ENCODE measurements at places on chromosomes 2 and 18.

GRCh38 chr2:201983174-201983573 is 50.5 kb upstream of the FZD7 start:
- DNase-seq: no peak

DNA sequence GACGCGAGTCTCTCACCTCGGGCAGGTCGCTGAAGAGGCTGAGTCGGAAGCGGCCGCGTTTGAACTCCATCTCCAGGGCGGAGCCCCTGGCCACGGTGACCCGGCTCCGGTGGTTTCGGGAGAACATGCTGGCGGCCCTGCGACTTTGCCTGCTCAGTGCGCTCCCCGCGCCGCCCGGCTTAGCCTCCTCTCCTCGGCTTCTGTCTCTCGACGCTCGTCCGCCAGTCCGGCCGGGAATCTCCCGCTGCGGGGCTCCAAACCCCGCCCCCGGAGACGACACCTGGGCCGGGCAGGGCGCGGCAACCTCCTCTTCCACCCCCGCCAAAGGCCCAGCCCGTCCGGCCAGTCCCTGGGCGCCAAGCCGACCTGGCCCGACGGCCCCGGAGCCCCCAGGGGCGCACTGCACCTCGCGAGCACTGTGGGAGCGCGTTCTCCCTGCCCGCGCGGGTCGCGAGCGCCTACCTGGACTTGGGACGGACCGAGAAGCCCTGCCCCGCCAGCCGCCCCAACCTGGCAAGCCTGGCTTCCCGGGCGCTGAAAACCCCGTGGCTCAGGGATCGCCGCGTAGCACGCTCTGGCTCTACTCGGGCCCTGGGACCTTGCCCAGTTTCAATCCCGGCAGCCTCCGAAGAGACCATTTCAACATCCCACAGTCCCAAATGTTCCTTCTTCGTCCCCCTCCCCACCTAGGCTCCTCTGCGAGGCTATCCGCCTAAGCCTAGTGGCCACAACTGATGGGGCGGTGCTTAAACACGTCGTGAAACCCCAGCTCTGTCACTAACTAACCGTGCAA is at the start of gene RTKN:
Gene RTKN (minus strand): TSS at position 248 of the 793 bp plus-strand sequence. CDS start 121 bp downstream, at position 127.
- peak; percentile 88 for DNase-seq

GRCh38 chr18:13568443-13569392 is 157.6 kb downstream of the FAM210A start:
- no peak for DNase-seq

DNA sequence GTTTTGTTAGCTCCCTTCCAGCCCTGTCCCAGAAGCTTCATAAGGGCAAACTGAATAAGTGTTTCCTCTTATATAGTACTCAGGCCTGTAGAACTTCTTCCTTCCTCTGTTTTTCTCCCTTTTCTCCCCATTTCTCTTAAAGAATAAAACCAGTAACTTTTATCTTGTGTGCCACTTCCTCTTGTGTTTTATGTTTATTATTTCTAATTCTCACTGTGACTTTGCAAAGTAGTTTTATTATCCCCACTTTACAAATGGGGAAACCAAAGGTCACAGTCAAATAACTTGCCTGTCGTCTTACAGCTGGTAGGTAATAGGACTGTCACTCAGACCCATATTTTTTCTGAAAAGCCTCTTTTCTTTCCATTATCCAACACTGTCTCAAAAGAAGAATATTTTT is 42.4 kb downstream of the RBBP8 start:
- no peak for DNase-seq

DNA sequence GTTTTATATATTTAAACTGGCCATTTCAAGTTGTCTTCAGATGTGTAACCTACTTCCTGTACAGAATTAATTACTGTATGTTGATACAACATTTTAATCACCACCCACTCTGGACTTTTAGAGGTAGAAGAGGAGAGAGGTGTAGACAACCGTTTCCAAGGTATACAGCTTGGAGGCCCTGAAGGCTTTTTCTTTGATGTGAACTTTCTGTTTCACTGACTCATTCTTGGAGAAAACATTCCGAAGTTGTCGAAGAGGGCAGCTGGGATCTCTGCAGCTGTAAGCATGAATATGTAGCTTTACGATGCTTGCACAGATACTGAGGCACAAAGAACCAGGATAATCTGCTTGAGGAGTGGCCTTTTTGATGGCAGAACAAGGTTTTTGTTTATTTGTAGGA is 137.0 kb downstream of the NCKAP5 start:
- no peak for DNase-seq

GRCh38 chr2:189362283-189362682 is 79.0 kb upstream of the WDR75 start:
- no peak for DNase-seq

GRCh38 chr2:1047485-1047884 is 96.8 kb downstream of the SNTG2 start:
- no peak for DNase-seq

DNA sequence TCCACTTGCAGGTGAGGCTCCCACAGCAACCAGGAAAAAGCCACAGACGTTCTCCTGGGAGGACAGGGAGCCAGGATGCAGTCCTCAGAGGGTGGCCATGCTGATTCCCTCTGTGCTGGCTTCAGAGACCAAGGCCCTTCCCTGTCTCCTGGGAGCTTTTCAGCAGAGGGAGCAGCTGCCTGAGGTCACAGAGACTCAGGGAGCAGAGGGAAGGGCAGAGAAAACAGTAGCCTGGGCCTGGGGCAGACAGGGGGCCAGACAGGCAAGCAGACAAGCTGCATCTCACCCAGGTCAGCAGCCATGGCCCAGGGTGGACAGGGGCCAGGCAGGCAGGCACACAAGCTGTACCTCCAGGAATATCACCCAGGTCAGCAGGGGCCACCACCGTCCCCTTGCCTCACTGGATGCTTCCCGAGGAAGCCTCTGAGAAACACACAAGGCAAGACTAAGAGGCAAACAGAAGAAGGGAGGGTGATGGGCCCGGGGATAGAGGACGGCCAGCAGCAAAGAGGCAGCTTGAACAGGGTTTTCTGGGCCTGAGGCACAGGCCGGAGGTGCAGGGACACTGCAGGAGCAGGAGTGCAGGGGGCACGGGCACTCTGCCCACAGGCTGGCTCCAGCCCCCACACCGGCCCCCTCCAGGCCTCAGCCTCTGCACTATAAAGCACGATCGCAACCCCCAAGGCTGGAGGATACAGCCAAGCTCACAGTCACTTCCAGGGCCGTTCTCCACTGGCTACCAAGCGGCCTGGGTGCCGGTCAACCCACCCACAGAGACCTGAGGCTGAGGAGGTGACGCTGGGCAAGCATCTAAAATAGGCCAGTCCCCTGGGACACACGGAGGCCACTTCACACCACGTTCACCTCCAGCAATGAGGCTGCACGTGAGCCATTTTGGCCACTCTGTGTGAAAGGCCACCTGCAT is 6.1 kb downstream of the SLC66A2 start:
- no peak for DNase-seq

DNA sequence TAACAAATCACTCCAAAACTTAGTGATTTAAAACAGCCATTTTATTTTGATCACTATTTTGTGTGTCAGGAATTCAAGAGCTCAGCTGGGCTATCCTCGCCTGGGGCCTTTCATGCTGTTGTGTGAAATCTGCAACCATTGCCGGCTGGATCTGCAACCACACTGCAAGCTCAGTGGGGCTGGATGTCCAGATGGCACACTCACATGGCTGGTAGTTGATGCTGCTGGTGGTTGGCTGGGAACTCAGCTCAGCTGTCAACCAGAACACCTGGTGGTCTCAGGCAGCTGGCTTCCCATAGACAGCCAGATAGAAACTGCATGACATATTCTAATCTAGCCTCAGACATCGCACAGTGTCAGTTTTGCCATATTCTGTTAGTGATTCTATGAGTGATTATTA is 30.6 kb upstream of the AP1S3 start:
- DNase-seq: no peak

Measured in WTC11 (cell line).